ENCODE measurements at places on chromosomes 1 and 21. TPM values are rescaled to one million over a fixed set of nuclear protein-coding genes. Genes with fewer than 3 reads are reported as not detected.

DNA sequence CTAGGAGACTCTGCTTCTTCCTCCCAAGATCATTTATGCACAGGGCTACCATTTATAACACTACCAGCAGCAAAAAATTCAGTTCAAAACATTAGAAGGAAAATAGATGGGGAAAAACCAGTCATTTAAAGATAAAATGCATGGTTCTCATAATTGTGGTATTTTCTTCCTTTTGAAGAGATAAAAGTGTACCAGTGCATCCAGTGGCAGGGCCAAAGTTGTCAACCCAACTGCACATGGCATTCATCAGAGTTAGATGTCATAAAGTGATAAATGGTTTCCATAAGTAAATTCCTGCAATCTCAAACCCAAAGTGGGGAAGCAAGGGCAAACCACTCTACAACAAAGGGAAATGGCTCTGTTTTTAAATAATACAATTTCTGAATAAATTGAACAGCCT is 119.1 kb upstream of the DMRTA2 start:
- no peak for DNase-seq
- H3K4me1 ChIP-seq, result no peaks in the 10 kb centered on the region
- H3K4me3 ChIP-seq, result no peak overlapping the region
- H3K27me3 ChIP-seq, result no peaks in the 10 kb centered on the region
- peaks cover 5% of the 10 kb centered on the region for H3K36me3 ChIP-seq

The SFN gene
- total RNA-seq, result 47.5 TPM

The WNT3A gene
- total RNA-seq, result 6.0 TPM

The SEC22B gene
- total RNA-seq, result 31.0 TPM

GRCh38 chr1:223678841-223679240 is 13.3 kb upstream of the CAPN8 start:
- H3K27me3 ChIP-seq, result peaks cover 1% of the 10 kb centered on the region
- H3K4me1 ChIP-seq, result no peaks in the 10 kb centered on the region
- H3K36me3 ChIP-seq, result no peaks in the 10 kb centered on the region
- no peak overlapping the region for H3K4me3 ChIP-seq
- no peak for DNase-seq

Measured in lower lobe of right lung (tissue), 2 donors.